ENCODE measurements at places on chromosomes 11 and 22. TPM values are rescaled to one million over a fixed set of nuclear protein-coding genes. Genes with fewer than 3 reads are reported as not detected.

The FJX1 gene
- total RNA-seq: 36.0 TPM

The KCNQ1 gene
- total RNA-seq: 0.23 TPM

The SREBF2 gene
- 32.5 TPM for total RNA-seq

The MRGPRX3 gene
- not detected for total RNA-seq

The TMA7B gene
- not detected for total RNA-seq

The RIMBP3B gene
- total RNA-seq: 0.71 TPM

The RCOR2 gene
- total RNA-seq: 1.1 TPM

The EIF3L gene
- total RNA-seq: 273 TPM

The PATE2 gene
- total RNA-seq: not detected

The ADM2 gene
- total RNA-seq: 0.51 TPM

The SLC17A6 gene
- total RNA-seq: not detected

The KCNK4 gene
- not detected for total RNA-seq

The WNT7B gene
- total RNA-seq: 68.5 TPM

The MYO7A gene
- 1.3 TPM for total RNA-seq

The MCAM gene
- 14.8 TPM for total RNA-seq
